Colonic mucosa (tissue), 4 donors: ENCODE measurements at places on chromosomes 2 and 18.

DNA sequence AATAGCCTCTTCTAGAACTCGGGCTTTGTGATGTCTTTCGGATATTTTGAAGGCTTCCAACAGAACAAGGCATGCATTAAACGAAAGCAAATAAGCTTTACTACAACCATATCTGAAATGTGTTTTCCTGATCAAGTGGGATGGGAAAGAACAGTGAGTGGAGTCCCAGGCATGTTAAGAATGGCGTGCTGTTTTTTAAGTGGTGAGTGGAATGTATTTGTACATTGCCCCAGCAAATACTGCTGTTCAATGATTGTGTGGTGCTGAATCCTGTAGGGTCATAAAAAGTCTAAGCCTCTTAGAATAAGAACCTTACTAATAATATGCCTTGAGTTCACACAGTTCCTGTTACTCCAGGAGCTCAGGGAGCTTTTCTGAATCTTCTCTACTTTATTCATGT lies 52.5 kb downstream of the POMC start:
- DNase-seq = no peak

- no peak for DNase-seq
Measured at GRCh38 chr2:239758279-239758877, 266.8 kb downstream of the NDUFA10 start.

- DNase-seq = no peak
Measured at GRCh38 chr2:99430614-99431291, 59.1 kb downstream of the REV1 start.

GRCh38 chr2:146879882-146880281 lies 964.9 kb upstream of the ACVR2A start:
- DNase-seq = no peak

GRCh38 chr2:206361407-206362045 lies 81.8 kb upstream of the ADAM23 start:
- DNase-seq = no peak

- DNase-seq = no peak
Measured at GRCh38 chr2:153972412-153972811, 100.7 kb downstream of the GALNT13 start.
